Muscle of arm (tissue), 14 donors: ENCODE measurements at places on chromosomes 2 and 18. TPM values are rescaled to one million over a fixed set of nuclear protein-coding genes. Genes with fewer than 3 reads are reported as not detected.
A peak's percentile ranks its signal among the peaks of the same experiment; 100 is the strongest.

The MRPS9 gene
- polyA plus RNA-seq = 33.1 TPM

DNA sequence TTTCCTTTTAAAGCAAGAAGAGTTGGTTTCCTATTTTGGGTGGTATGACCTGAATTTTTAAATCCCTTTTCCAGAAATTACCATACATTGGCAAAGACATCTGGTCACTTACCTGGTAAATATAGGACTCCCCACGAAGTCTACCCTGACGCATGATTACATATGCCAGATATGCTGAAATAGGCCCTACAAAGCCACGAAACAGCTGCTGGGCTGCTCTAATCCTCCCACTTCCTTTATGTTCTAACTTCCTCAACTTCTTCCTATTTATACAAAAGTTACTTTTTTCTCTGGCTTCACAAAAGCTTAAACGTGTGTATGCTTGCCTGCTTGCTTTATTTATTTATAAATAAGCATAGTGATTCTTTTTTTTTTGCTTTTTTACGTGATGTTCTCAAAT is 186.0 kb upstream of the EPHA4 start:
- DNase-seq = no peak

The GBX2 gene
- polyA plus RNA-seq = not detected

DNA sequence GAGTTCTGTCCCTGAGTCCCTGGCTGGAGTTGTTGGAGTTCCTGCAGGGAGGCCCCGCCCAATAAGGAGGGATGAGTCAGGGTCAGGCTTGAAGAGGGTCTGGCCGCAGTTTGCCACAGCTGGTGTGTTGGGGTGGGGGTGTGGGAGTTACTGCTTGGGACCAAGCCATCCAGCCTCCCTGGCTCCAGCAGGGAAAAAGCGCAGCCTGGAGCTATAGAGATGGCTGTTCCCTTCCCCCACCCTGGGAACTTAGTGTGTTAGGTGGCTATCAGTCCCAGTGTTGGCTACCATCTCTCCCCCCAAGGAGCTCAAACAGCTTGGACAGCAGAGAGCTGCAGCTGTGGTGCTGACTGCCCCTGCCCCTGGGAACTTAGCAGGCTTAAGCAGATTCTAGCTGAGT is 13.2 kb upstream of the TANK start:
- no peak for DNase-seq

DNA sequence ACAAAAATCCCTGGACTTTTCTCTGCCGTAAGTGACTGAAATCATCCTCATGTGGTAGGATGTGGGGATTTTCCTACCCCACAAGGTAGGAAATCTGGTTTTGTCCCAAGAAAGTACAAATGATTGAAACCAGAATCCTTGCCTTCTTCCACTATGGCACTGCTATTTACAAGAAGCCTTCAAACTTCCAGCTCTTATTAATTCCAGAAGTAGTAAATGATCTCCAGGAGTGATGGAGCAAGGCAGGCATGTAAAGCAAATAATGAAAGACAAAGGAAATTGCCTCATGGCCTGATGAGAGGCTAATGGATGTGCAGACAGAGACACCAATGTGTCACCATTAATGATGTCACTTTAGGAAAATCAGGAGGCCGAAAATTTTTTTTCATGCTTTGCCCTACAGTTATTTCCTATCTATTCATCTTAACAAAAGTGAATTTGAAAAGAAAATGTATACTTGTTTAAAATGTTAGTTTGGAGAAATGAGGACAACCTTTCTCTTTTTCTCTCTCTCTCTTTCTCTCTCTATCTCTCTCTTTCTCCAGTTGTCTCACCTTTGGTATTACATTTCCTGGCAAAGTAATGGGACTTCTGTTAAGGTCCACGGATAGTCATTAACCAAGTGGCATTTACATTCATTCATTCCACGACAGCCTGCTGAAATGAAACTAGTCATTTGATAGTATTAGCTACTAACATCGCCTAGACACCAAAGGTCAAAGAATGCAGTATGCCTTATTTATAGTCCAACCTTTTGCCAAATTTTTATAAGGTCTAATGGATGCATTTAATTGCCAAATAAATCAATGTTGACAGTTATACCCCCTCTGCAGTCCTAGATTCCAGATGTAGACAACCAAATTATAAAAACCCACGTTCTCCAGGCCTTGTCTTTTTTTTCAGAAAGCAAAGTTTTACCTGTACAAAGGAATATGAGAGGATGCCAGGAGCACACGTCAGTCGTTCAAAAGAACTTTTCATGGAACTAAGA is 5.0 kb upstream of the EVA1A start:
- DNase-seq = no peak

The CTAGE1 gene
- not detected for polyA plus RNA-seq

GRCh38 chr2:110863726-110864125 is 131.4 kb downstream of the ACOXL start:
- DNase-seq = no peak

- peak; percentile 92 for DNase-seq
These were observed 56.2 kb downstream of the EMILIN2 start for GRCh38 chr18:2903006-2903405.

DNA sequence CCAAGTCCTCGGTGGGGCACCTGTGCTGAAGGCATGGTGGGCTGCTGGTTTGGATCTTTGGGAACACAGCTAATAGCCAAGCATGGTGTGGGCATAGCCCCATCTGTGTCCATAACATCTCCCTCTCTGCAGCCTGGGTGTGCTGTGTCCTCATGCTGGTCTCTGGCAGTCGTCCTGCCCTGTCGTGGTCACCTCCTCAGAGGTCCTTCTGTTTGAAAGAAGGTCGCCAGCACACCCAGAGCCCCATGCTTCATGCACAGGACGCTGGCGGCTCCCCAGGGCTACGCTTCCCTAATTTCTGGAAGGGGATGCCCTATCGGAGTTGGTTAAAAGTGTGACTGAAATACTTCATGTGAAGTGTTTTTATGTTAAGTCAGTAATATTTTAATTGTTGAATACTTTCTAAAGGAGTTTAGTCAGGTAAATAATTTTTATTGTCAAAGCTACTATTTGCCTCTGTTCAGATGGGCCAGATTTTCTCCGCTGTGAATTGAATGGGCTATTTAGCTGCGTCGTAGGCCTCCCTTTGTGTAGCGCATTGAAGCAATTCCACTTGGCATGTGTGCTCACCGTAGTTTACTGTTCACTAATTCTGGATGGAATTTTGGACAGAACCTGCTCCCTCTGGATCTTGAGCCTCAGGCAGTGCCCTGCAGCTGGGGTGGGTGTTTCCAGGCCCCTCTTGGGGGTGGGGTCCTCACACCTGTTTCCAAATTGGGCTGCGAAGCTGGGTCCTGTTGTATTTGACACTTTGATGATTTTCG is 81.9 kb downstream of the WDSUB1 start:
- DNase-seq = no peak

The SYT4 gene
- 1.3 TPM for polyA plus RNA-seq

DNA sequence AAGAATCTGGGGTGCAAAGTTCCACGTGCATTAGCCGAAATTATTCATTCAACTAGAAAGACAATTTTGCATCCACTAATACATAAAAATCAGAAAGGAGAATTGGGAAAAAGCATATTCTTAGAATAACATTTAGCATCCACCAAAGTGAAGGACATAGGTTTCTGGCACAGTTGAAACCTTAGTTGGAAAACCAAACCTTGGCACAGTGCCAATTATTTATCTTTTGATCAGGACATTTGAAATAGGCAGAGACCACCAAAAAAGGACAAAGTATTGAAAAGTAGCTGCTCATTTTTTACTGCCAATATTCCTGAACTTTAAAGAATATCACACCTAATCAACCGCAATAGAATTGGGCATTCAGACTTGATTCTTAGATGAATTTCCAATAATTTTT is 25.5 kb upstream of the NFU1 start:
- no peak for DNase-seq

DNA sequence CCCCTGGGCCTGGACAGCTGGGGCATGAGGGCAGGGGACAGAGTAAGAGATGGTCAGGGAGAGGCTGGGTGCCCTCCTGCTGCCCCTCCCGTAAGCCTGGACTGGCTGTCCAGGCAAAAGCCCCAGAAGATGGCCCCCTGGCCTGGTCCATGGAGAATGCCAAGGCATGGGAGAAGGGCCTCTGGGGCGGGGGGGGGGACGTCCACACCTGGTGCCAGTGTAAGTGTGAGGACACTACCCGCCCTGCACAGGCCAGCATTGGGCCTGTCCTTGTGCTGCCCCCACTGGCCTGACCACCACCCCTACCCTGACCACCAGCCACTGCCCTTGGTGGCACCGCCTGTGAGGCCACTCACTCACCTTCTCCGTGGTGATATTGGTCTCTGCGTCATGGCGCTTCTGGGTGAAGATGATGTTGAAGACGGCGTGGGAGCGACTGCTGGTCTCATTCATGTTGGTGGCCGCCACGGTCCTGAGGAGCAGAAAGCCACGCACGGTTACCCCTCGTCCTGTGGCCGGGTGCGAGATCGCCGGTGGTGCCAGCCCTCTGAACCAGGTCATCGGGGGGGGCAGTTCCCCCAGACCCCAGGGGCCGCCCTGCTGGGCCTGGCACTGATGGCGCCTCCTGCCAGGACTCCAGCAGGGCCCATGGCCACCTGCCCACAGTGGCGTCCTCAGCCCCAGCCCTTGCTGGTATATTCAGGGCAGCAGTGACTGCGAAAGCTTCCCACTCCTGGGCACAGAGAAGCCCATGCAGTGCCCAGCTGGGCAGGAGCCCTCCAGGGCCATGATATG is 35.2 kb downstream of the KIF1A start:
- DNase-seq = no peak

GRCh38 chr2:239305222-239305575 is 95.6 kb downstream of the HDAC4 start:
- no peak for DNase-seq

GRCh38 chr2:120599072-120599471 is 136.6 kb upstream of the GLI2 start:
- no peak for DNase-seq

GRCh38 chr18:63788447-63789096 is 13.4 kb downstream of the SERPINB7 start:
- DNase-seq = no peak

The SNED1 gene
- 1.6 TPM for polyA plus RNA-seq

- no peak for DNase-seq
These were observed 199.4 kb downstream of the IRS1 start for GRCh38 chr2:226600184-226600583.

DNA sequence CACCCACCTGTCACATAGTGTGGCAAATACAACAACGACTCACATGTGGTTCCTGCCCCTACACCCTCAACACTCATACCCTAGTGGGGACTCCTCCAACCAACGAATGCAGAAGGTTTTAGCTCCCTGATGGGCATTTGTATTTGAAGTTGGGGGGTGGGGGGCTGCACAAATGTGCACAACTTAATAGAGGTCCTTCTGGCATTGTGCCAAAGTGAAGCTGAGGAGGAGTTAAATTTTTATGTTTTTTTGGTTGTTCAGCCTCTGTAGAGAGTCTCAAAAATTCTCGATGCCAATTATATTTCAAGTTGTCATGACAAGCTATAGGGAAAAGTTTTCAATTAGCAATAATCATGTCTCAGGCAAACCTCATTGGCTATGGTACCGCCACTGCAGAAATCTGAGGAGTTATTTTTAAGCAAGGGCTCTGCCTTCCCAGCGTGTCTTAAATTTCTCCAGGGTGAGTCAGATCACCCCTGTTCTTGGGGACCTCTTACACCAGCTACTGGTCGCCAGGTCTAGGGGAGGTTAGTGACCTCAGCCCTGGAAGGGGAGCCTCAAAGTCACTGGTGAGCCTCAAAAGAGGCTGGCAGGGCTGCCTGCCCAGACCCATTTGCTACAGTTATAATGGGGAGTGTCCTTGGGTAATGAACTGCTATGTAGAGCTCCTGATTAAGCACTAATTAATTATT is 102.7 kb upstream of the TAF1B start:
- DNase-seq = no peak

- DNase-seq = no peak
These were observed 735.6 kb downstream of the TSN start for GRCh38 chr2:122491011-122491410.

The NYAP2 gene
- 0.15 TPM for polyA plus RNA-seq

- DNase-seq = no peak
These were observed 89.4 kb downstream of the GALR1 start for GRCh38 chr18:77339093-77339492.

The RAB17 gene
- polyA plus RNA-seq = 1.0 TPM

The GALR1 gene
- polyA plus RNA-seq = not detected

The SKA1 gene
- not detected for polyA plus RNA-seq

DNA sequence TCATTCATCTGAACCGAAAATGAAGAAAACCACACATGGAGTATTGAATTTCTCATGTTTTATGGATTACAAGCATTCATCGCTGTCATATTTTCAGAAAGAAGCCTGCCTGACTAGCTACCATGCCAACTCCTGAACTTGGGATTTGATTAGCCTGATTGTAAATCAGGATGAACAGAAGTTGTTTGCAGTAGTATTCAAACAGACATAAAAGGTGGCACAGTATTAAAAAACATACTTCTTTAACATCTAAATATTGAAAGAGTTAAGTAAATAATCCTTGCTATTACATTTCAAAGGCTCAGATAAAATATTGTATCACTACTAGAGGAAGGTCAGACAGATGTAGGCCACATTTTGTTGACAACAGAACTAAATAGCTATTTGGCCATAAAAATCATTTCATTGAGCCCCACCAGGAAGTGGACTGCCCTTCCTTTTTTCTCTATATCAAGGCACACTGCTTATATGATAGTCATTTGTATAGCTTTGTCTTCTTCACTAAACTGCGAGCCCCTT is 21.6 kb downstream of the SLC38A11 start:
- no peak for DNase-seq

The PCBP1 gene
- polyA plus RNA-seq = 253 TPM

The NEURL3 gene
- polyA plus RNA-seq = 0.37 TPM

- no peak for DNase-seq
These were observed 84.3 kb downstream of the MAP3K20 start for GRCh38 chr2:173159791-173160463.

DNA sequence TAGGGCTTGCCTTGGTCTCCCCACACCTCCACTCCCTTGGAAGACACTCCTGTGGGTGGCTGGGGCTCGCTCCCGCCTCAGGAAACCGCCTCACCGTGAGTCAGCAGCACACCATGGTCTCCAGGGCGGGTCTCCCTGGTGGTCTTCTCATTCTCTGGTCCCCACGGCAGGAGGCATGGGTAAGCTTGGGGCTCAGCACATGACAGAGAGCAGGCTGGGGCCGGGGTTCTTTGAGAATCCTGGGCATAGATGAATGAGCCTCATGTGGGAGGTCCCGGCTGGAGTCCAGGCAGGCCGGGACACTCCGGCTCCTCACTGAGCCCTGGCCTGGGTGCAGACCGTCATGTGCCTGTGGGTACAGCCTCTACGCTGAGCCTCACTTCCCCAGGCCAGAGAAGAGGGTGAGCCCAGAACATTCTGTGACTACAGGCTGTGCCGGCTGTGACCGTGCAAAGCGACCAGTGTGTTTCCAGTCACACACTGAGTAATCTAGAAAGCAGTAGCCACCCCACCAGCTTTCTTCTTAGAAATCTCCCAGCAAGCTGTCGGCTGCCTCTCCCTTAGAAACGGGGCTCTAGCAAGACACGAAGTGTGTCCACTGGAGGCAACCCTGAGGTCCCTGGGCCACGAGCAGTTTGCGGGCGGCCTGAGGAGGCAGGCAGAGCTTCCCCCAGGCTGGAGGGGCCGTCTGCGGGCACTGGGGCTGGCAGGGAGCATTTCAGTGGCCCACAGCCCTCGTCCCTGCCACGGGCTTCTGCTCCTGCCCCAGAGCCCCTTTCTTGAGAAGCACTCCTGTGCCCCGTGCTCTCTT is 93.1 kb downstream of the RHOB start:
- no peak for DNase-seq
